ENCODE measurements at places on chromosomes 5 and 9.

- DNase-seq, result no peak
Observed at GRCh38 chr5:134549714-134550113, 24.2 kb downstream of the JADE2 start.

GRCh38 chr5:130400091-130400490 is 495.8 kb downstream of the CHSY3 start:
- DNase-seq, result no peak

GRCh38 chr5:173056783-173057061 is 570 bp downstream of the CREBRF start:
- no peak for DNase-seq

- DNase-seq, result no peak
Observed at GRCh38 chr9:137611623-137612609, 6.4 kb downstream of the ARRDC1 start.

- DNase-seq, result no peak
Observed at GRCh38 chr5:588406-588995, 23.6 kb upstream of the CEP72 start.

DNA sequence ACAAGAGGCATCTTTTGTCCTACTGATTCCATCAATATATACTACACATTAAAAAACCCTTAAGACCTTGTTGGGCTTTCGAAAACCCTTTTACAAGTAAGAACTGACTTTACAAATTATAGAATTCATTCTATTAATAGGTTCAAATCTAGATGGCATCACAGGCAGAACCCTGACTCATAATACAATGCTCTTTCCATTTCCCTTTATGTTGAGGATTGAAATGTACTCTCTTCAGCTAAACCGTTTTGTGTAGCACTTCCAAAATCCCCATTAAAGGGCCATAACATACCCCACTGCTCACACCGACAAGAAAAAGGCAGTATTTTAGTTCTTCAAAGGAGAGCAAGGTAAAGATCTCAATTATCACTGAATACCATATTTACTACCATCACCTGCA is 11.2 kb downstream of the CSNK1A1 start:
- no peak for DNase-seq

- DNase-seq, result no peak
Observed at GRCh38 chr5:72177538-72177937, 70.3 kb downstream of the MAP1B start.

GRCh38 chr5:123485275-123485674 is 26.7 kb upstream of the CSNK1G3 start:
- DNase-seq, result no peak

DNA sequence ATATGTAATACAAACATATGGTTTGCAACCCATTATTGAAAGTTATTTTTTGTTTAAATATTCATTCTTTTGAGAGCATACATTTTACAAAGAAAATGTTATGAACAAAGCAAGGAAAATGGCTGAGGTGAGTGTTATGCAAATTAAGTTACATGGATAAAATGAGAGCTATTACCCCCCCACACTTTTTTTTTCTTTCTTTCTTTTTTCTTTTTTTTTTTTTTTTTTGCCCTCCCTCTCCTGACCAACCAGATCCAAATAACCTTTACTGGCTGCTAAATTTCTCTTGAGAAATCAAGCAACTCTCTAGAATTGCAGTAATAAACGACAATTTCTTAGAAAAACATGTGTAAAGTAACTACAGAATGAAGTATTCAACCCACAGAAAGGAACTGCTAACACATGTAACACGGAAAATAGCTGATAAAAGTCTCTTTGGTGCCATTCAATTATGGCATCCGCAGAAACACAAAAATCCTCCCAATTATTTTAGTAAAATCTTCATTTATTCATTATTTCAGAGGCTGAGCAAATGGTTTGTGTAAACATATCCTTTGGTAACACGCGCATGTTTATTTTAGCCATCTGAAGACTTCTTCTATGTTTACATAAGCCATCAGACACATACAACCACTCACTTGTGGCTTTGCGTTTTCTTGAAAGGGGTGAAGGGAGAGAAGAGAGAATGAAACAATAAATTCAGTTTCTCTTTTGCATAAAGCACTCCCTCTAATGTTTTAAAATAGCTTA is 216.1 kb downstream of the NFIB start:
- no peak for DNase-seq

GRCh38 chr5:113293975-113294310 is 140.8 kb downstream of the TSSK1B start:
- no peak for DNase-seq

- DNase-seq, result no peak
Observed at GRCh38 chr5:40988746-40989510, 79.6 kb downstream of the C7 start.

- DNase-seq, result no peak
Observed at GRCh38 chr5:1323803-1324173, 21.1 kb downstream of the CLPTM1L start.

GRCh38 chr5:139745800-139746690 is 49.6 kb upstream of the PSD2 start:
- DNase-seq, result no peak

DNA sequence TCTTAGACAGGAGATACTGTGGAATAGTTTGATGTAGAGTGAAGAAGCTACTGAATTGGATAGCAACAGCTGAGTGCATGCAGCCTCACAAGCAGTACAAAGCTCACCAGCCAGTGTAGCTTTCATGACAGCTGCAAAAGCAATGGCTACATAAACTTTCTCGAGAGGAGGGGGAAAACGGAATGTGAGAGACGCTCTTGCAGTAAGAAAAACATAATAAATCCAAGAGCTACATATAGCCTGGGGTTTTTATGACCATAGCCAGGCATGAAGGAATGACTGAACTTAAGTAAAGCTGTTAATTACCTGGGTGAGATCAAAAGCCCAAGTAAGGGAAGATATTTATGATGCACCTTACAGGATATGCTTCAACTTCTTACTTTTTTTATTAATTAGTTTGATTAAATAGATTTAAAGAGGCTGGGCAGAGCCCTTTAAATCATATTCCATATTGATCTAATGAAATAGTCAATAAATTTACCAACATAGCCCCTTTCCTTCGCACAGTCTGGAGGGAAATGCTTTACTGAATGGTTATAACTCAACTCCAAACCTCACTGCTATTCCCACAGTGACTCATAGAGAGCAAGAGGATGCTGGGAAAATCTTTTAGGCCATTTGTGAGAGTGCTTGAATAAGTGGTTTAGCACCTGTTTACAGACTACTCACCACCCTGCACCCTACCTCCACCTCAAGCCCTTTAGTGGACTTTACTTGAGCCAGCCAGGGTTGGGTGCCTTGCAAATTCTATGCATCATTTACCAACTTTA is 407.2 kb upstream of the CLINT1 start:
- no peak for DNase-seq

DNA sequence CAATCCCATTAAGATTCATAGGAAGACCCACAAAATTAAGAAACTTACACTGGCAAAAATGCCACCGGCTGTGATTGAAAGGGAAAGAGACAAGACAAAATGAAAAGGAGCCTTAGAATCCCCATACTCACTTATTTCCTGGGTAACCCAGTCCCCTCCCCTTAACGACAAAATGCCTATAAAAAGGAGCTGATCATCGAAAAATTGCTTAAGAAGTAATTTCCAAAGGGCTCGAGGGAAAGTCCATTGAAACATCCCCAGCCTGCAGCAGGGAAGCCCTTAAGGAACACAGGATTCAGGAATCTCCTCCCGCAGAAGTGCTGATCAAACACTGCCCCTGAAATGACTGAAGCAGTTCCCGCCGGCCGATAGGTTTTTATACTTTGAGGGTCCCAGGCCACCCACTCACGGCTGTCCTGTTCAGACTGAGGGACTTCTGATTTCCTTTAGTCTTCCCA is 677 bp upstream of the ZNF79 start:
- DNase-seq, result no peak

- no peak for DNase-seq
Observed at GRCh38 chr5:33824516-33825195, 67.1 kb downstream of the ADAMTS12 start.

DNA sequence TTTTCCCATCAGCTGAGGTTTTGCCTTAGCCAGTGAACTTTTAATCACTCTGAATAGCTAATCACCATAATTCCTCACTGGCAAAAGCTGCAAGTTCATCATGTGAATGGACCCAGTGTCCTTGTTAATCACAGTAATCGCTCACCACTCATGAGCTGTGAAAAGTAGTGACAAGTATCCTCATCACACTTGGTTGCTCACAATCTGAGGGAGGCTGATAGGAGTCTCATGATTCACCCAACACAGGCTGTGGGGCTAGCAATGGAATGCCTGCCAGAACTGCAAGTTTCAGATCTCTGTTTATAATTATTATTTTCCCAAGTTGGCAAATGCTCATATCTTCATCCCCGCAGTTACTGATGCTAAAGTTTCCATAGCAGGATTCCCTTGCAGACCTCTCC is 467.2 kb downstream of the KIF4B start:
- DNase-seq, result no peak

DNA sequence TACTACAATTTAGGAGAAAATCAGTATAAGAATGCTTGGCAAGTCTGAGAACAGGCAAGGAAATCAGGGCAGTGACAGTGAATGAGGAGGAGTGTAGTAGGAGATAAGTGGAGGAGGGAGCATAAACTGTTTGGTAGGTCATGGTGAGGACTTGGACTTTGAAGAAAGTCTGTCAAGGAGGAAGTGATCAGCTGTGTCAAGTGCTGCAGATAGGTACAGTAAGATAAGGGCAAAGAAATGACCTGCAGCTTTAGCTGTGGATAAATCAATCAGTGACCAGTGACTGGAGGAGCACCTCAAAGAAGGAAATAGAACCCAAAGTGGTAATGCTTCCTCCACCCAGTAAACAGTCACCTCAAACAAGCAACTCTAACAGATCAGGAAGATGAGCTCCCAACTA is 106.3 kb downstream of the RAPGEF6 start:
- DNase-seq, result no peak

DNA sequence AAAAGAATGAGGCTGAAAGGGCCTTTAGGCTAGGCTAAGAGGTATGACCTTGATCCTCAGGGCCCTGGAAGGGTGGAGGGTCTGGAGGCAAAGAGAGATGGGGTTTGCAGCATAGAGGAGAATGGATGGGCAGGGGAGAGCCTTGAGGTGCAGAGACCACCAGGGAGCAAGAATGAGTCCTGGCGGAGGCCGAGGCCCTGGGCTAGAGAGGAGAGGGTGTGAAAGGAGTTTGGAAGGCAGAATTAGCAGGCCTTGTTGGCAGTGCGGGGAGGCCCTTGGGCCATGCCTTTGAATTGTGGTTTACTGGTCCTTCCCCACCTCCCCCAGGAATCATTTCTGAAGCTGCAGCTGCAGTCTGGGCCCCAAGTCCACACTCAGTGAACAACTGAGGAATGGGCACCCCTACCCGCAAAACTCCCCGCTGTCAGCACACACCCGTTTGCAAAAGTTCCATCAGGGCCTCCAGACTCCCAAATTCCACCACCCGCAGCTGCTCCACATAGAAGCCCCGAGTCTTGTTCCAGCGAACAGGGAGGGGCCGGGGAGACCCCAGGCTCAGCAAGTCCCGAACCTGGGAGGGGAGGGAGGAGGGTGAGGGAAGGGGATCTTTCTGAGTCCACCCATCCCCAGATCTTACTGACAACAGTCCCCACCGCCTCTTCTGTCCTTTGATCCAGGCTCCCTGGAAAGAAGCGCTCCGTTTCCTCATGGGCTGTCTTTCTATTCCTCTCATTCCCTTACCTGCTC is 2.1 kb downstream of the KIF12 start:
- no peak for DNase-seq

DNA sequence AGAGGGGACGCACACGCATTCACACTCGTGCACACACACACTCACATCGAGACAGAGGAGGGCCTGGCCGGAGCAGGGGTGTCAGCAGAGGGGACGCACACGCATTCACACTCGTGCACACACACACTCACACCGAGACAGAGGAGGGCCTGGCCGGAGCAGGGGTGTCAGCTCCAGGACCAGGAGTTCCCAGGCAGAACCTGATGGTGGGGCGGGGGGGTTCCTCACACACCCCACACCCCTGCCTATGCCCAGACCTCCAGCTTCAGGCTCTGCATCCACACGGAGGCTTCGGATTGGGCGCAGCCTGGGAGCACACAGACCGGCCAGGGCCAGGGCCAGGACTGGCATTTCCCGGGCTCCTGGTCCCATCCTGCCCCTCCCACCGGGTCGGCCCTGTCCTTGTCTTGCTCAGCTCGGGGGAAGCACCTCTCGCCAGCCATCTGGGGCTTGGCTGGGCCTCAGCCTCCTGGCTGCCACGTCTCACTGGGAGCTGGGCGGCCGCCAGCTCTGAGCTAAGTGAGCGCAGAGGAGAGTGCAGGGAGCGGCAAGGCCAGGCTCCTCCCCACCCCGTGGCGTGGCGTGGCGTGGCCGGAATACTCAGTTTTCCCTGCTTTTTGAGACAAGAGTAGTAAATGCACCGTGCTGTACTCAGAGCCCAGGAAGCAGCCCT is 31.3 kb downstream of the ADAMTS2 start:
- DNase-seq, result no peak

All from stimulated activated CD8-positive, alpha-beta memory T cell treated with anti-CD3 and anti-CD28 coated beads, Interleukin-4, amount 100 ng/mL, for 1 hour (primary cell).